CD4-positive, alpha-beta T cell (primary cell): ENCODE measurements at places on chromosomes 1 and 21.

DNA sequence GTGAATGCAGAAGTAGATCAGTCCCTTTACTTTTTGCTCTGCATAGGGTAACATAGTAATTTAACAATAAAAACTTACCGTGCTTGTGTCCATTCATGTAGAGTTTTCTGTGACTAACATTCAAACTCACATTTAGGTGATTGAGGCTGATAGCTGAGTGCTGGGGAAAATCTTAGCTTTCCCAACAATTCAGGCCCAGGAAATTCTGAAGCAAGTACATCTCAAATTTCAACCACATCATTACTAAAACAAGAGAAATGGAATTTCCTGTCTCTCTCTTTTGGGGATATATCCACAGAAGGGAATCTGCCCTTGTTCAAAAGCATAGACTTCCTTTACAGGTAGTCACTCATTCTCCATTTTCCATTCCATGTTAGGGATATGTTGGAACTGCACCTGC lies 33.1 kb upstream of the C1orf146 start:
- no peak for DNase-seq

GRCh38 chr1:205240569-205240968 lies 12.8 kb downstream of the TMCC2 start:
- DNase-seq = no peak

DNA sequence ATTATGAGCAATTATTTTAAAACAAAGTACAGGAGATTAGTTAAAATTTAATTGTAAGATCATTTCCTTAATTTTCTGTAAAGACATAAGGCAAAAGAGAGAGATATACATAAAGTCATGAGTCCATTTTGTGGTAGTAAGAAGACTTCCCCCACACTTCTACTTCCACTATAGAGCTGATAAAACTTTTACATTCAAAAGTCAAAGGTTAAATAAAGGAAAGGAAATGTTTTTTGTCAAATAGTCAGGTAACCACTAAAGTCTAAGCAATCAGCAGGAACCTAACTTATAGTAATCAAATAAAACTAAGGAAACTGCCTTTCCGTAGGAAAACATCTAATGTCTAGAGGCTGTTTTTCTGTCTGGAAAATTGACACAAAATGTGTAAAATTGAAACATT lies 110.9 kb downstream of the DENND1B start:
- DNase-seq = no peak

DNA sequence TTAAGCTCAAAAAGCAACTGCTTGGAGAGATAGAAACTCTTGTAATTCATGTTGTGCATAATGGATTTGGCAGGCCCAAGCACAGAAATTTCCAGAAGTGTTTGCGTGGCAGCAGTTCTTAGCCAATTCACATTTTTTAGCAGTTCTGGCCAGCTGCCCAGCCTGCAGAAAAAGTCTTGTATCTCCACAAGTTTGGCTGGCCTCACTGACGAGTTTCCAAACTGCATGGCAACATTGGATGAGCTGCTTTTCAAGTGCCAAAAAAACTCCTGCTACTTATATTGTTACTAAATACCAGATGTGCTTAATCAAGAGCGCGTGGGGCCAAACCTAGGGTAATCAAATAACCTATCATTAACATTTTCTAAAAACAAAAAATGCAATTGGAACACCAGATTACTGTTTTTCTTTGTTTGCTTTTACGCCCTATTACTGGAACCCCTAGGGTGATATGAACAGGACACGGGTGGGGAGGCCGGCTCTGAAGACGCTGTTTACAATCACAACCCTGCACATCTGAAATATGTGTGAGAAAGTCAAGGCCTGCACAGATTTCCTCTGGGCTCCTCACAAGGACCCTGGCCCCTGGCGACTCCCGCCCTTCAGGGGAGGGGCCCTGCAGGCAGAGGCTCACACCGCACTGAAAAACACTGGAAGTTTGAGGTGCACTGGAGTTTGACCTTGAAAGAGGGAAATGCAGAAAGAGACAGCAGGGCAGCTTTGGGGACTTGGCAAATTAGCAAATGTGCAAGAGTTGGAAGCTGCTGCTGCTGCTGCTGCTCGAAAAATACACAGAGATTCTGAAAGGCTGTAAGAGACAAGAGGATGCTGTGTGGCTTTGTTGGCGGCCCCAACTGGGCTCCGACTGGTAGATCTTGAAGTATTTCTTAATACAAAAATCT lies 55.2 kb upstream of the TARBP1 start:
- DNase-seq = no peak

- no peak for DNase-seq
Observed at GRCh38 chr1:7121622-7121988, 336.4 kb downstream of the CAMTA1 start.

DNA sequence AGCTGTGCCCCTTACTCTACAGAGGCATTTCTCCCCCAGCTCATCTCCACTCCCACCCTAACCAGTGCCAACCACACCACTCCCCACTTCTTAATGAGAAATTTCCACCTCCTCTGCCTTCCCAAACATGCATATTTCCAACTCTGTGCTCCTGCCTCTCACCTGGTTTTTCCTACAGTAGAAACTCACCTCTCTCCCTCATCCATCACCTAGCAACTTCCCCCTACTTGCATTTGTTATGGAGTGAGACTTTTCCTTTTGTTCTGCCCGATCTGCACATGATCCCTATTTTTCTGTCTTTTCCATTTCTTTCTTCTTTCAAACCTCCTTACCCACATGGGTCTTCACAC lies 11.9 kb downstream of the RGS8 start:
- DNase-seq = no peak

GRCh38 chr1:209884665-209885117 lies 53.3 kb upstream of the SYT14 start:
- no peak for DNase-seq

- no peak for DNase-seq
Observed at GRCh38 chr1:67634396-67634935, 50.5 kb upstream of the GADD45A start.

DNA sequence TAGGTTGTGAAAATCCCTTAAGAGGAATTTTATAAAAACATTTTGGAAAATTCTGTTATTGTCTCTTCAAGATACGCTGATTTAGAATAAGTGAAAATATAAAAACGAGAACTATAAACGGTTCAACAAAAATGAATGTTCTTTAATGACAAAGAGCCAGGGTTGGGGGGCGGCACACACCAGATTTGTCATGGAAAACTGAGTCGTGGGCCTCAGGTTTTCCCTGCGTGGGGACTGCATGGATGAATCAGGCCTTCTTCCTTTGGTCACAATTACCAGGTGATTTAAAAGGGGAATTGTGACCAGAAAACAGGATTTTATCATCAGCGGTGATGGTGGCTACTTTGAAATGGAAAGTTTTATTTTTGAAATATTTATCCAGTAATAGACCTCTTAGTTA lies 8.6 kb downstream of the LHX4 start:
- no peak for DNase-seq

DNA sequence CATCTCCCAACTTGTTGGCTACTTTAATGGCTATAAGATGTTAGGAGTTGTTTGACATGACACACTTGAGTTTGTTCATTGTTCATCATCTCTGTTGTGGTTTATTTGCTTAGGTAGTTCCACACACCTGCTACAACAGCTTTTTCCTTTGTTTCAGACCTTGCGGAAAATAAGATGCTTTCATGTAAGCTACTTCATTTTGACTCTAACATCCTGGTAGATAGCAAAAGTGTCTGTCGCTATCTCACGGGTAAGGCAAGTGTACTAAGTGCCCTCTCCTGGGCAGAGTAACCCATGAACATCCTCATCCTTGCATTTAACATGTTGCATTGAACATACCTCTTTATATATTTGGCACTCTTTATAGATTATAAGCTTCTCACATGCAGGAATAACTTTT lies 1.6 kb upstream of the OR10T2 start:
- DNase-seq = no peak

- DNase-seq = no peak
Observed at GRCh38 chr1:229364207-229365065, 21.6 kb upstream of the CCSAP start.

- no peak for DNase-seq
Observed at GRCh38 chr1:223825767-223826748, 19.7 kb downstream of the TP53BP2 start.

GRCh38 chr1:204335085-204335484 lies 24.6 kb downstream of the PLEKHA6 start:
- no peak for DNase-seq
